ENCODE measurements at places on chromosomes 4 and X.

GRCh38 chr4:159593681-159594080 lies 490.8 kb downstream of the RAPGEF2 start:
- DNase-seq = no peak

GRCh38 chr4:85784947-85785346 lies 310.0 kb downstream of the ARHGAP24 start:
- DNase-seq = no peak

- no peak for DNase-seq
These were observed 49.1 kb upstream of the DYNLT3 start for GRCh38 chrX:37896511-37896890.

DNA sequence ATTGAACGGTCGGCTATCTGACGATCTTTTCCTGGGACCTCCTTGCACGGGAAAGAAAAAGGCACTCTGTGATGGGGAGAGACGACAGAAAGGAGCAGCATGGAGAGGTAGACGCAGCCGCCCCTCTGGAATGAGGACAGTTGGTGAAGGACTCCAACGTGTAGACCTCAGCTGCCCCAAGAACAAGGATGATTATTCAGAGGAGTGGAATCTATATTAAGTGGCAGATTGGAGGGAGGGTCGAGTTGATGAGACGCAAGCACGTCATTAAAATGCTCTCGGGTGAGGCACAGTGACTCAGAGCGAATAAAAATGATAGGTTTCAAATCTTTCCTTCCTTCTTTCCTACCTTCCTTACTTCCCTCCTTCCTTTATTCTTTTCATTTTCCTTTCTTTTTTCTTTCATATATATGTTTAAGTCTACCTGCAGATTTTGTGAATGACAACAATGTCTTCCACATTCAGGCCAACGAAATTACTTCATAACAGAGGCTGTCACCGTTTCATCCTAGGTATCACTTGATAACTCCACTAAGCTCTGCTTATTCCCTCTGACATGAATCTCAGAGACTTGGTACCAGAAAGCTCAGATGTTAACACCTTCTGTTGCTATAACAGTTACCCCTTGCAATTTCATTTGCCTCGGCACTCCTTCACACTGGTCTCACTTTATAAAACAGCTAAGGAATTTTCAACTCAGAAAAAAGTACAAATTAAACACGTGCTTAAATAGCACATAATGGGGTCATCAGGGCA lies 110.0 kb upstream of the PPARGC1A start:
- DNase-seq = no peak

DNA sequence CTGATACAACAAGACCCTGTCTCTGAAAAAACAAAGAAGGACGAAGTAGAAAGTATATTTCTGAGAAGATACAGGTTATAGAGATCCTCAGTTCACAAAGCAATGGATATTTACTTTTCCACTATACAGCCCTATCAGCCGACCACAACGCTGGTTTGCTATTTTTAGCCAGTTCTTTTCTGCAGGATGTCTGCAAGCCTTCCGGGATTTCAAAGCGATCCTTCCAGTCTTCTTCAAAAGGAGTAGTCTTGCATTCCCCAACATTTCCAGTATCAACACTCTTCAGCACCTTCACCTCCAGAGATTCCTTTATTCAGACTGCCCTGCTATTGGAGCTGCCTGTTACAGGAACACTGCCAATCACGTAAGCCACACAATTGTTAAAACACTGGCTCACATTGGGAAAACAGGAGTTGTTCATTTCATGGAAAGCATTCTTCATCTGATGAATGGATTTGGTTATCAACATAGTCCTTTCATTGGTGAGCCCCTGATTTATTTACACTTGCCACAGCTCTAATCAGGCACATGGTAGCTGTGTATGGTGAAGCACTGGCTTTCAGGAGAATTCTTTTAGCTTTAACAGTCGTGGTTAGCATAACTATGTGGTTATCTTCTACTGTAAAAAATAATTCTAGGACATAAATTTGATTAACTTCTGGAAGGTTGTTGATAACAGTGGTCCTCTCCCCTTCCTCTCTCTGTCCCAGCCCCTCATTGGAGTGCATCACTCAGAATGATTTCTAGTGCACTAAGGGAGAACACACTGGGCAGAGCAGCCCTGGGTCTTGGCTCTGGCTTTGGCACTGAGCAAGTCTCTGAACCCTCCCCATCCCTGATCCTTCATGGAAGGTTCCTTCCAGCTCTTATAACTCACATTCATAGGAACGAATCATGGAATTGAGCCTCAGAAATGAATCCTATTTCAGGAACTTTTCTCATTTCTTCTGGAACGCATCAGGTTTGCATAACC lies 109.9 kb upstream of the SORBS2 start:
- DNase-seq = no peak

GRCh38 chr4:17688011-17688441 lies 73.6 kb downstream of the MED28 start:
- DNase-seq = no peak

GRCh38 chr4:169604131-169604900 lies 8.1 kb downstream of the NEK1 start:
- no peak for DNase-seq

DNA sequence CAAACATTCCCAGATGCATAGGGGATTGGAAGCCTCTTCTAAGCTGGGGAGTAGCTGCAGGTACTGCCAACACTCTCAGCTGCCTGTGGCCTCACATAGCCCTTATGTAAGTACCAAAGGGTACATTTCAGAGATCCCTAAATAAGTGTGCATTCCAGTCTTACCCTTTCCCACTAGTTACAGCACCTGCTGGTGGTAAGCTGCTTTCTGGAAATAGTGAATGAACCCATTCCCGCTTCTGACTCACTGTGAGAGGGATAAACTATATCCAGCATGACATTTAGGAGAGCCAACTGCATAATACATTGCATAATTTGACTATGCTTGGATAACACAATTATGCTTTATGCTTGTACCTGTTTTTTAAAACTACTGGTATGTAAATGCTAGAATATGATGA lies 149.0 kb downstream of the FAM13A start:
- no peak for DNase-seq

- DNase-seq = no peak
These were observed 164.7 kb downstream of the SOWAHB start for GRCh38 chr4:76733068-76733771.

- DNase-seq = peak; percentile 53
These were observed 1.5 kb downstream of the BRWD3 start for GRCh38 chrX:80807992-80808735.

DNA sequence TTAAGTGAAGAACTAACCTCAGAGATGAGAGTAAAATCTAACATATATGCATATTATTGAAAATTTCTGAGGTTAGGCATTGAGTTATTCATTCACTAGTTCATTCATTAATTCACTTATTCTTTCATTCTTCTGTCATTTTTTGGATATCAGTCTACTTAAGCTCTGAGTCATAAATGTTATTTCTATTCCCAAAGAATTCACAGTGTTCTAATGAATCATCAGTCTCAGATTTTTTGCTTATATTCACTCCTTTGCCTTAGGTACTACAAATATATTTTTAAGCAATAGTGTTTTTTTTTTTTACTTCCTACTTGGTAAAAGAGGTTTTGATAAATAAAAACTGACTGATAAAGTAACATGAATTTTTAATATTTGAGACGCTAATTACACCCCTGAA lies 95.2 kb upstream of the DKK2 start:
- no peak for DNase-seq

GRCh38 chrX:41441934-41442823 lies 5.0 kb upstream of the NYX start:
- peak; percentile 13 for DNase-seq

DNA sequence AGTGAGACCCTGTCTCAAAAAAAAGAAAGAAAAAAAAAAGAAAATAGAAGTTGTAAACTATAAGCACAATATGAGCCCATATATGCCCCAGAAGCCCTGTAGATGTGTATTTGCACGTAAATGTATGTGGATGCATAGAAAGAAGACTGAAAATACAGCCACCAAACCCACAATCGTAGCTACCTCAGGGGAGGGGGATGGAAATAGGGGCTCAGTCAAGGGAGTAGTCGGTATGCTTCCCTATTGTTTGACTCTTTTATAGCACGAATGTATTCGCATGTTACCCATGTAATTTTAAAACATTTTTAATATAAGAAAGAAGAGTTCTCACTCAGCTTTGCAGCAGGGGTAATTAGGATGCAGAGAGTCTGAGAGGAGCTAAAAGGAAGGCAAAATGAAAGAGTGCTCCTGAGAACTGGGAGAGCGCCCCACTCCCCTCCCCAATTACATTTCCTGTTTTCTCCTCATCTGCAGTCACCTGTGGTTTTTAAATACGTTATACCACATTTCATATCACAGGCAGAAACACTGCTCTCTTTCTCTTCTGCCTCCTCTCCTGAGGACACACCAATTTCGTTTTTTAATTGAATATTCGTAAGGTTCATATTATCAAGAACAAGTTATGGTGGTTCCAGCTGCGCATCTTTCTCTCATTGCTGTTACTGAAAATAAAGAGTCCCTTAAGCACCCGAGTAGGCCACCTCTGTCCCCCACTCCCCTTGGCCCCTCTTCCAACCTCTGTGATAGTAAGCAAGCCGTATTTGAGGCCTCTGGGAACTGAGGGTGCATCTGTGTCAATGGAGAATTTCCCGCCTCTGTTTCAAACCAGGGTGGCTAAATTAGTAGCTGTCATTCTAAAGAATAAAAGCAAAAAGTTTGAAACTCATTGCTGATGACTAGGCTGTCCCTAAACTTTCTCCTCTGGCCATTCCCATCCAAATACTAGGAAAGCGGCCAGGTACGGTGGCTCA lies 10.7 kb downstream of the SEPTIN6 start:
- DNase-seq = no peak

GRCh38 chrX:150200820-150201287 lies 162.3 kb upstream of the MAMLD1 start:
- DNase-seq = no peak

GRCh38 chrX:118976599-118977340 lies 2.4 kb downstream of the LONRF3 start:
- DNase-seq = no peak

DNA sequence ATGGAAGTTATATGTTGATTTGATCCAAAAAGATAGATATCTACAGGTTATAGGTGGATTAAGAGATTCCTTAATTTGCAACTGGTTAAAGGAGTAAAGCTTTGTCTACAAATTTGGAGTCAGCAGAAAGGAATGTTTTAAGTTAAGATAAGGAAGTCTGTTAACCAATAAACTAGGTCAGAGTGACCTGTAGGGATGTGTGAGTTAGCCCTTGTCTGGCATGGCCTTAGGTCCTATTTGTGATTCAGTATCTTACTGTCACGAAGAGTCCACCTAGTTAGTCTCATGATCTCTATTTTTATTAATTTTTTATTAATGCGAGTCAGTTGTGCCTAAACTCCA lies 230.8 kb downstream of the INPP4B start:
- no peak for DNase-seq

GRCh38 chr4:182294451-182294850 lies 51.2 kb downstream of the TENM3 start:
- DNase-seq = no peak

DNA sequence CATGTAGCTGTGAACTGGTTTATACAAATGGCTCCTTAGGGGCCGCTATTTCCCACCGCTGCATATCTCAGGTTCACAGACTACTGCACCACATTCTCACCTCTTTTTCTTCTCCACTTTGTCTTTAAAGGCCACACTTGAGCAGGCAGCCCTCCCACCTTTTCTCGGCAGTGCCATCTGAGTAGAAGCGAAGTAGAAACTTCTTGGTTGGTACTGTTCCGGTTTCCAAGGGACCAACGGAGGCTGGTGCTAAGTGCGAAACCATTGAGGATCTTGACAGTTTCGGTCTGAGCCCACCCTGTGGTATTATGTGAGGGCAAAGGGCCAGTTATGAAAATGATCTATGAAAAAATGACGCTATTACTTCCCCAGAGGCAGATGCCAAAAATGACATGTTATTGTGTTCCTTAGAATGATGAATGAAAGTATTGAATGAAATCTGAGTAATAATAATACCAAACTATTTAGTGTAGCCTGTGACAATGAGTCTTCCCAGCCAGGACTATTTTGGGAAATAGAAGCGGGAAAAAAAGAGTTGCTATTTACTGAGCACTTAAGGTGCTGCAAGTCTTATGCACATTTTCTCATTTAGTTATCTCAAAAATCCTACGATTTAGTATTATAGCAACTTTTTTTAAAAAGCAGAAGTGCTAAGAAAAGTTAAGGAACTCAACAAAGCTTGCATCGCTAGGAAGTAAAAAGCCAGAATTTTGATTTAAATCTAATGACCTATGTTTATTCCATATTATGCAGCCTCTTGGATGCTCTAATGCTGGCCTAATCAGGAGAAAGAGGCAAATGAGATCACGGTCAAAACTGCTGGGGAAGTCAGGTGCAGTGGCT lies 29.6 kb upstream of the CHRNA9 start:
- no peak for DNase-seq

GRCh38 chr4:149638073-149638472 lies 177.6 kb downstream of the IQCM start:
- no peak for DNase-seq

- no peak for DNase-seq
These were observed 20.0 kb downstream of the MORF4L2 start for GRCh38 chrX:103666202-103667107.

- DNase-seq = no peak
These were observed 348.6 kb downstream of the TRAM1L1 start for GRCh38 chr4:116736756-116737155.

DNA sequence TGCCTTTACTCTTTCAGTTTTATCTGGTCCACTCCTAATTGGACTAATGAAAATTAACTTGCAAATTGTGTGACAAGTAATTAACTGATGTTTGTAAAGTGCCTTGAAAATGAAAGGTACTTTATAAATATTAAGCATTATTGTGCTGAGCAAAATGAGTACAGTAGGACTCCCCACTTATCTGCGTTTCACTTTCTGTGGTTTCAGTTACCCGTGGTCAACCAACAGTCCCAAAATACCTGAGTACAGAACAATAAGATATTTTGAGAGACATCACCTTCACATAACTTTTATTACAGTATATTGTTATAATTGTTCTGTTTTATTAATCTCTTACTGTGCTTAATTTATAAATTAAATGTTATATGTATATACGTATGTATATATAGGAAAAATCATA lies 27.4 kb upstream of the JADE3 start:
- DNase-seq = no peak

DNA sequence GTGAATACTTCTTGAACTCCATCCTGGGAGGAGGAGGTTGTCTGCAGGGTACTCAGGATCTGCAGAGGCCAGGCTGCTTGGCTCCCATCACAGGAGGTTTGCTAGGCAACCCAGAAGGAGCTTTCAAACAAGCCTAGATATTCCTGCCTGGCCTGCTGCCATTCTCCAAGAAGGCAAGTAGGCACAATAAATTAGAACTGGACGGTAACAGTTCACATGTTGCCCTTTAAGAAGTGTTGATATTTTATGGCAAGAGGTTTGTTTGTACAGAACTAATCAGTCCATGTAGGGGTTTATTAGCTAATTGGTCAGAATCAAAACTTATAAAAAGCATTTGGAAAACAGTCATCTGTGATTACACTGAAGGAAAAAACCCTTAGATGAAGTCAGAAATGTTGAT lies 39.3 kb downstream of the SYNPO2 start:
- DNase-seq = no peak
